ENCODE measurements at places on chromosomes 16 and 17. TPM values are rescaled to one million over a fixed set of nuclear protein-coding genes. Genes with fewer than 3 reads are reported as not detected.

Gene KRT15
- 2,507 TPM for total RNA-seq

DNA sequence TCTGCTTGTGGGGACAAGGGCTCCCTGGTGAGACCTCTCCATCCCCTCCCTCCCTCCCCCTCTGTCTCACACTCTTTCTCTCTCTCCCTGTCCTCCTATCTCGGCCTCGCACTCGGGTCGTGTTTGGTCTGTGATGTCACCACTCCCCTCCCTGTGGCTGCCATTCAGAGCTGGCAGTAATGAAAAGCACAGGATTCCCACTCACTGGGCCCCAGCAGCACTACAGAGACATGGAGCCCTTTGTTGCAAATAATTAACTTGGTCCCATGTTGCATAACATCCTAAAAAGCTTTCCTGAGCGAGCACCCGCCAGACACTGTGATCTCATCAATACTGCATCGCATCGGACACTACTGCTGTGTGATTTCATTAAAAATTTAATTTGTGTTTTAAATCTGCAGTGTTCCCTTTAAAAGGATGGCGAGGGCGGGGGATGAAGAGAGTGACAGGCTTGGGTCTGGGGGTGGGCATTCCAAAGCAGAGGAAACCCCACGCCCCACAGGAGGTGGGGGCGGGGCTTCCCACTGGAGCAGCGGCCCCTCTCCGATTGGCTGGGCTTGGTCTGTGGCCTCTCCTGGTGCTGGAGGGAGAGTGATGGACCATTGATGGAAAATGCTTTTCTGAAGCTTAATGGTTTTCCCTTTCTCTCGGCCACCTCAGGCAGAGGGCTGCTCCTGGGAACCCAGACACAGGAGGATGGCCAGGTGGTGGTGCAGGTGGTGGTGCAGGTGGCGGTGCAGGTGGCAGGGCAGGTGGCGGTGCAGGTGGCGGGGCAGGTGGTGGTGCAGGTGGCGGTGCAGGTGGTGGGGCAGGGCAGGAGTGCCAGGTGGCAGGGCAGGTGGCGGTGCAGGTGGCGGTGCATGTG is 15.3 kb upstream of the NPTX1 start:
- H3K4me3 ChIP-seq = no peak overlapping the region
- peaks cover 54% of the 10 kb centered on the region for H3K27me3 ChIP-seq
- H3K27ac ChIP-seq = no peak overlapping the region
- H3K36me3 ChIP-seq = no peaks in the 10 kb centered on the region
- DNase-seq = no peak
- H3K4me1 ChIP-seq = peaks cover 6% of the 10 kb centered on the region

DNA sequence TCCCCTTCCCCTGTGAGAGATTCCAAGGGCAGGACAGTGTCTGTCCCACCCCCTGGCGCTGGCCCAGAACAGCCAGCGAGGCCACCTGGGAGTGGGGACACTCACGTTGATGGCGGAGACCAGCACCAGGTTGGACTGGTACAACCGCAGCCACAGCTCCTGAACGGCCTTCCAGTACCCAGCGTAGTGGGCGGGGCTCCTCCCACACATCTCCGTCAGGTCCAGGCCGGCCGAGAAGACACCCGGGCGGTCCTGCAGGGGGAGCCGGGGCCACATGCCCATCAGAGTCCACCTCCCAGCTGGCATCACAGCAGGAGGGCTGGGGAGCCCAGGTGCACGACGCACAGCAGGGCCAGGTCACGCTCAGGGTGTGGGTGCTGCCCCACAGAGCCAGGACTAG is 7.1 kb downstream of the ECI1 start:
- H3K27me3 ChIP-seq = no peaks in the 10 kb centered on the region
- H3K36me3 ChIP-seq = peaks cover 64% of the 10 kb centered on the region
- H3K27ac ChIP-seq = no peak overlapping the region
- DNase-seq = no peak
- no peaks in the 10 kb centered on the region for H3K4me1 ChIP-seq

DNA sequence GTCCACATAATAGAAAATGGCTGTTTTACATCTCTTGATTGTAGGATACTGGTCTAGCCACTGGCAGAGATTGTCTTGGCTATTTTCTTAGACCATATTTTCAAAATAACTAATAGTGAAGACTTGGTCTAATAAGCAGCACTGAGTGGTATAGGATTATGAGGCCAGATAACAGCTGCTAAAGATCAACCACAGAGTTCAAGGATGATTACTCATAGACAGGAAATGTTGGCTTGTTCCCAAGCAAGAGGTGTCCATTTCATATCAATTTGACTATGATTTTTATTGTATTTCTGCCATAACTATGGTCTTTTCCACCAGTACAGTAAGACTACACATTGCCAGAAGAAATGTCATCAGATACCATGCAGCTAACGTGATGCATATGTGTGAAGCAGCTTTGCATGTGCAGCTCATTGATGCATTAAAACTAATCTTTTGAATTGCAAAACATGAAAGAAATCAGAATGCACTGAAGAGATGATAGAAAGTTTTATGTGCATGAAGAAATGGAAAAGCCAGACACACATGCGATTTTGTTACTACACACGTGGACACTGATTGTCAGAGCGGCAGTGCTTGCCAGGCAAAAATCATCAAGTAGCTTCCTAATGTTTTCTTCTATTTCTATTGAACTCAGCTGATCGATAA is 693.3 kb downstream of the CDH11 start:
- H3K4me3 ChIP-seq = no peak overlapping the region
- H3K36me3 ChIP-seq = no peaks in the 10 kb centered on the region
- no peaks in the 10 kb centered on the region for H3K27me3 ChIP-seq
- no peaks in the 10 kb centered on the region for H3K4me1 ChIP-seq

GRCh38 chr16:50581845-50582244 is 33.6 kb downstream of the NKD1 start:
- H3K27ac ChIP-seq = no peak overlapping the region
- no peaks in the 10 kb centered on the region for H3K36me3 ChIP-seq
- no peaks in the 10 kb centered on the region for H3K27me3 ChIP-seq
- no peak overlapping the region for H3K4me3 ChIP-seq

DNA sequence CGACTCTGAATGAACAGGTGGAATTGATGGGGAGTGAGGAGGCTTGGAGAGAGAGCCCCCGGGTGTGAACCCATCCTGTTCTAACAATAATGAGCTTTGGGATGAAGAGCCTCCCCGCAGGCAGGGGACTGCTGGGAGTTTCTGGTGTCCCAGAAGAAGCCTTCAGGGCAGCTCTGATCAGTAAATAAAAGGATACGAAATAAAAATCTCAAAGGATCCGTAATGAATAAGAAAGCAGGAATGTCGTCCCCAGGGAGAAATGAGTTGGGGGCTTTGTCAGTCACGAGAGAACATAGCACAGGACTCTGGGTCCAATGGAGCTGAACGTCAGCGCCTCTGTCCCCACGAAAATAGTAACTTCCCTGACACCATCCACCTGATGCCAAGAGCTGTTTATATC is 113.4 kb downstream of the PITPNC1 start:
- peaks cover 42% of the 10 kb centered on the region for H3K4me1 ChIP-seq
- peak overlapping the region; percentile 6 for H3K4me3 ChIP-seq
- no peak for DNase-seq
- no peaks in the 10 kb centered on the region for H3K27me3 ChIP-seq

DNA sequence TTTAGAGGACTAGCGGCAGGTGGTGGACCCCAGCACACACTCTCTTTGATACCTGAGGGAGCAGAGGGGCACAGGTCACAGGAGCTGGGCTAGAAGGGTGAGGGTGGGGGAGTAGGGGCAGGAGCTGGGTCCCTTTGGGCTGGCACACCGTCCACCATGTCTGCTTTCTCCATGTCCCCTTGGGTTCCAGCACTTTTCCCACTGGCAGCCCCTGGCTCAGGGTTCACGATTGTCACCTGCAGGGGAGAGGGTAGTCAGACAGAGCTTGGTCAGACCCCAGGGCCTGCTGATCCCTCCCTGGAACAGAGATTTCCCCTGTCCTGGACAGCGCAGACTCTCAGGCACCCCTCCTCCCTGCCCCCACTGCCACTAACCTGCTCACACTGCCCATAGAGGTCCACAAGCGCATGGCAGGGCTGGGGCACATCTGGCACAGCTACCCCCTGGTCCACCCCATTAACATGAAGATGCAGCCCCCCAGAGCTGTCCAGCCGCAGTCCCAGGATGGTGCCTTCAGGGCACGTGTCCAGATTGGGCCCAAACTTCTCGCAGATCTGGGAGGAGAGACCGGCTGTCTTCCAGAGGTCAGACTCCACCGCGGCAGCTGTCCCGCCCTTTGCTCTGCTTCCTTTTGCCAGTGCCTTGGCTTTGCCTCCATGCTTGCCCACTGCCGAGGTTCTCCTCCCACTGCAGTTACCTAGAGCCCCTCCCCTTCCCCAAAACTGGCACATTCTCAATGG is 3.1 kb upstream of the GPS2 start:
- H3K4me1 ChIP-seq = peaks cover 29% of the 10 kb centered on the region
- H3K27me3 ChIP-seq = no peaks in the 10 kb centered on the region
- no peak overlapping the region for H3K4me3 ChIP-seq
- DNase-seq = no peak
- peaks cover 59% of the 10 kb centered on the region for H3K36me3 ChIP-seq

All from suprapubic skin (tissue), 4 donors.